ENCODE measurements at places on chromosomes 6 and 20.
A peak's percentile ranks its signal among the peaks of the same experiment; 100 is the strongest.

DNA sequence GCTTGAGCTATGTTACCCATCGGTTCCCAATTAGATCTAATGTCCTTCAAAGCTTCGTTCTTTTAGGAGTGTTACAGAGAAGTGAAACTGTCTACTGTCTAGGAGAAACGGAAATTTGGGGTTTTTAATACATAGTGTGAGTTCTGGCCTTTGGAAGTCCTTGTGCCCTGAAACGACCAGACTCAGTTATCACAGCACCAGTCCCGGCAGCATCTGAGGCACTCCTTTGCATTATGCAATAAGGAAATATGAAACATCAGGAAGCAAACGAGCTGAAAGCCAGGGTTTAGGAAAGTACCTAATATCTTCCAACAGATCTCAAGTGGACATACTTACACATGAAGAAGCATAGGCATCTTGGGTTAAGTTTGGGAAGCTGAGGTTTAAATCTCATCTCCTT lies 61.8 kb upstream of the ADGRF1 start:
- DNase-seq = no peak

DNA sequence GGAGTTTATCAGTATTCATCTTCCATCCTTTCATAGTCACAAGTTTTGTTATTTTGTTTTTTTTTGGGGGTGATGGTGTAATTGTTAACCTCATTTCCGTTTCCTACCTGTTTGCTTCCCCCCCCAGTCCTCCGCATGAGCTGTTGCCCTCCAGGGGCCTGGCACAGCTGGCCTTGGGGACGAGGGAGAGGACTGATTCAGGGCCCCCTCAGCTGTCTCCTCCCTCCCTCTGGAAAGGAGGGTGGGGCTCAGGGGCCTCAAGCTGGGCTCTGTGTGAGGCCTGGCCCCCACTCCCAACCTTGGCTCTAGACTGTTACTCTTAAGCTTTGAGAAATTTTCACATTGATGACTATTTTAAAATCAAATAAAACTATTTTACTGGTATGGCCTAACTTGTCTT lies 4.0 kb downstream of the LRRC73 start:
- no peak for DNase-seq

DNA sequence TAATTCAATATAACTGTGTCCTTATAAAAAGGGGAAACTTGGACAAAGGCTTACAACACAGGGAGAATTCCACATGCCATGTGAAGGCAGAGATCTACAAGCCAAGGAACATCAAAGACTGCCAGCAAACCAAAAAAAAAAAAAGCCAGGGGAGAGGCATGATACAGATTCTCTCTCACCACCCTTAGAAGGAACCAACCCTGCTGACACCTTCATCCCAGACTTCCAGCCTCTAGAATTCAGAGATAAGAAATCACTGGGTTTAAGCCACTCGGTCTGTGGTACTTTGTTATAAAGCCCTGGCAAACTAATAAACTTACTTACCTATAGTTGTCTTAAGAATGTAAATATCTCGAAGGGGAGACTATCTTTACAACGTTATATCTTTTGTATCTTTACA lies 4.4 kb downstream of the SERINC3 start:
- no peak for DNase-seq

DNA sequence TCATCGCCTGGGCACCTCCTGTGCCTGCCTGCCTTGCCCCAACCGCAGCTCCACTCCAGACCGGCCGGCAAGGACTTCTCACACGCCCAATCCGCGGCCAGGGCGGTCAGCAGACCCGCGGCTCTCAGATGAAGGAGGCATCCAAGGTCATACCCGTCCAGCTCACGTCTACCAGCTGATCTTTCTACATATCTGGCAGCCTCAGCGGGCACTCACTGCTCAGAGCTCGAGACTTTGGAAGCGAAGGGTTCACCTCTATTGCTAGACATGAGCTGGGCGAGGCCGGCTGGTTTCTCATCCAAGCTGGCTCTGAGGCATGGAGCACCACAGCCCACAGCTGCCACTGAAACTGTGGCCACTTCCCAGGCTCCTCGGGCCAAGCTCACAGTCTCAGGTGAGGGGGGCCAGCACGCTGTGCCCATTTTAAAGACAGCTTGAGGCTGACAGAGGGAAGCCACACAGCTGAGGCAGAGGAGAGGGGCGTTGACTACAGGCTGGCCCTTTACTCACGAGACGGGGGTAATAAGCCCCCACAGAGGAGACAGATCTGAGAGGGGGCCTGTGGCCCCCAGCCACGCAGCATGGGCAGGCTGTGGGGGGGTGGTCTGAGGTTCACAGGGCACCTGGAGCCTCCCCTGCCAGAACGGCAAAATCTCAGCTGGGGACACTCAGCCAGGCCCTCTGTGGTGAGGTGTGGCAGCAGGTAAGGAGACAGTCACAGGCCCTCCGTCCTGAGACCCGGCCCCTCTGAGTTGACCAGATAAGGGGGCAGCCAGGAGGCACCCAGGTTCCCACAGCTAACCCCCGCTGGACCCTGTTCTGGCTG lies 2.0 kb downstream of the LAMA5 start:
- no peak for DNase-seq

DNA sequence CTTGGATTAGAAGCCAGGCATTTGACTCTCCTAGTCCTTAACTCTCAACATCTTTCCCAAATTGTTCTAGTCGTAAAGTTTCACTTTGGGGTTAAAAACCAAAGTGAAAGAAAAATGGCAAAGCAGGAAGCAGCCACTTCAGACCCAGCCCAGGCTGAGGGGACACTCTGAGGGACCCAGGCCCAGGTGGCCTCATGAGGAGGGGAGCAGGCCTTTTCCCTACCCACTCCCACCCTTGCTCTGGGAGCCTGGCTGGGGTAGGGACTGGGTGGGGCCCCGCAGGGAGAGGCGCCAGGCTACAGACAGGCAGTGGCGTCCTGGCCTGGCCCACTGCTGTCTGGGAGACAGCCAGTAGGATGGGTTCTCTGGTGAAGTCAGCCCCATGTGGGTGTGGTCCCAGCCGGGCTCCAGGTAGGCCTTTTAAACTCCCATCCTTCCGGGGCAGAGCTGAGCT lies 68.7 kb upstream of the MYL9 start:
- DNase-seq = peak; percentile 40

- no peak for DNase-seq
Measured at GRCh38 chr20:36548006-36548315, 6.6 kb downstream of the MYL9 start.

GRCh38 chr20:9258901-9259300 lies 190.0 kb downstream of the PLCB4 start:
- no peak for DNase-seq

- DNase-seq = no peak
Measured at GRCh38 chr20:22512911-22513489, 71.4 kb downstream of the FOXA2 start.

GRCh38 chr6:159035891-159036290 lies 8.9 kb downstream of the TAGAP start:
- peak; percentile 41 for DNase-seq

DNA sequence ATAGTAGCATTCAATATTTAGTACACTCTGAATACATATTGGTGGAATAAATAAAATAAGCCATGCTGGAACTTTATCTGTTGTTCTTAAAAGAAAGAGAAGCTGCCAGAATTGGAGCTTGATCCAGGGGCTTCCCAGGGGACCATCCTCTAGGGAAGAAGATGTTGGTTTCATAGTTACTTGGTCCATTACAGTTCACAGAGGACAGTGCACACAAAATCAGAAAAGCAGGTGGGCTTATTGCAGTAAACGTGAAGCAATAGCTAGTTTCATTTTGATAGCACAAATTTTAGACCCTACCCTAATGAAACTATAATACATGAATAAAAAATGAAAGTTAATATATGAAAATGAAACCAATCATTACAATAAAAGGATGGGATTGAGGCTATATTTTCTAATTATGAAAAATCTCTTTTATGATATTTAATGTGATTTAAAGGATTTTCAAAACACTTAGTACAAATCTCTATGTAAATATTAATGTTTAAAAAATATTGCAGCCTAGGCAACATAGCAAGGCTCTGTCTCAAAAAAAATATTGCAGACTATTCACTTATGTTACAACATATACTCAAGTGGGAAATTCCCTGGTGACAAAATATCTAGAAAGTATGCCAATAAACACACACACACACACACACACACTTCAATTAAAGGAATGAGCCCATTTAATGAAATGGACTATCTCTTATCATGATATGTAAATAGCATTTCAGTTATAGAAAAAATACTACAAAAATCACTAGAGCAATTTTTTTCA lies 227.0 kb upstream of the MARCKS start:
- no peak for DNase-seq

GRCh38 chr20:38092260-38092857 lies 58.8 kb downstream of the RPRD1B start:
- no peak for DNase-seq

DNA sequence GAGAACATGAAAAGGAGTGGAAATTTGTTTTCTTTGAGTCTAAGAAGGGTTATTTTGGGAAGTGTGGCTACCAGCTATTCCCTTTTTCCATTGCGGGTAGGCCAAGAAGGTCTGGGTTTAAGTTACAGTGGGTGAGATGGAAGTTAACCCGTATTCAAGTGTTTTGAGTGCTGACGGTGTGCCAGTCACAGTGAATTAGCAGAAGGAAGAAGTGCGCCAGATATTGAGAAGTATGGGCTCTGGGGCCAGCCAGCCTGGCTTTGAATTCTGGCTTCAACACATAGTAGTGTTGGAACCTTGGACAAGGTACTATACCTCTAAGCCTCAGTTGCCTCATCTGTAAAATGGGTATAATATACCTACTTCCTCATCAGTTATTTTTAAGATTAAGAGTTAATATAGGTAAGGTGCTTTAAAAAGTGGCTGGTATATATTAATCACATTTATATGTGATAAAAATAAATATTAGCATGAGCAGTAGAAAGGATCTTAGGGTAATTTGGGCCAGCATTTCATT lies 16.3 kb downstream of the ZNF76 start:
- DNase-seq = no peak

DNA sequence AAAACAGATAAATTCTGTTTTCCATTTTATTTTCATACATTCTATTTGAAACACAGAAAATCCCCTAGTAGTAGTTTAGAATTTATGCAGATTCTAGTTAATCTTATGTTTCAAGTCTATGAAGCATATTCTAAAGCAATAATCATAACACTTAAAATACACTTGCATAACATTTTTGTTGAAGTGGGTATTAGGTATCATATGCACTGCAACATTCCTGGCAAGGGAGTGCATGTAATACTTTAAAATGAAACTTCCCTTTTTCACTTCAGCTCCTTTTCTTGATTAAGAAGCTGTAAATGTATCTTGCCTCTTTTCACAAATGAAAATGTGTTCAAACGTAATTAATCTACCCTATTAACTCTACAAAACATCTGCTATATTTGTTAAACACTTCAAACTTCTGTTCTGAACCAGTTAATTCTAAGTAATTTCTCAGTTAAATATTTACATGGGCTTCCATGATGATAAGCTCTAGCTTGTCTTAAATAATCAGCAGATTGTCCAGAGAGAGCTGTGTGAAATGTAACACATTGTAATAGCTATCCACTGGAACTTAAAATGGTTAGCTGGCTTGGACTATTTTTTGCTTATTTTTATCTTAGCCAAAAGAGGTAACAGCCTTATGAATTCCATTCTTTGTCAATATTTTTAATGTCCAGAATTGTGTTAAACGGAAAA lies 192.8 kb downstream of the COL19A1 start:
- no peak for DNase-seq

DNA sequence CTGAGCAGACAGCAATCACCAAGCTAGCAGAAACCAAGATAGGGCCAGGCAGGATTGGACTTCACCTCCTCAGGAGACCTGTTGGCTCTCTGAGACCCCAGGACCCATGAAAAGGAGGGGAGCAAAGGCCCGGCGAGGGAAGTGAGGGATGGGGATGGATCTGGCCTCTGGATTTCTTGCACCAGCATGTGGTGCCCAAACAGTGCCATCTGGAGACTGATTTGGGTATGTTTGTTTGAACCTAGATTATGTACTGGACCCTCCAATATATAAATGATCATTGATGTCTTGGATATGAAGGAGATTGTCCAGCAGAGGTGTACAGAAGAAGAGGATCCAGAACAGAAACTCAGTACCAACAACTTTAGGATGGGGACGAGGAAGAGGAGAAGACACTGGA lies 83.4 kb upstream of the LY86 start:
- no peak for DNase-seq

DNA sequence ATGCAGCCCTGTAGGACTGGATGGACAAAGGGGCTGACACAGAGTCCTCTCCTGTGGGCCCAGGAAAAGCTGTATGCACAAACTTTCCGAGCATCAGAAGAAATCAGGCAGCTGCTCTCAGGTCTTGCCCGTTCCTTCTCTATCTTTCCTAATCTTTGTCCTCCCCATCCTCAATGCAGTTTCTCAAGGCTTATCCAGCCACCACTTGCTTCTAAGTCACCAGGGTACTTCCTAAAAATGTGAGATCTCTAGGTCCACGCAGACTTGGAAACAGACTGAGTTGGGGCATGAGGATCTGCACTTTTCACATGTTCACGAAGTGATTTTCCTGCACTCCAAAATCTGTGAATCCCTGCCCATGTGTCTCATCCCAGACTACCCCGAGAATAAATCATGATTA lies 394.5 kb upstream of the SLC35B3 start:
- no peak for DNase-seq

GRCh38 chr6:163460307-163460782 lies 45.8 kb downstream of the QKI start:
- no peak for DNase-seq

DNA sequence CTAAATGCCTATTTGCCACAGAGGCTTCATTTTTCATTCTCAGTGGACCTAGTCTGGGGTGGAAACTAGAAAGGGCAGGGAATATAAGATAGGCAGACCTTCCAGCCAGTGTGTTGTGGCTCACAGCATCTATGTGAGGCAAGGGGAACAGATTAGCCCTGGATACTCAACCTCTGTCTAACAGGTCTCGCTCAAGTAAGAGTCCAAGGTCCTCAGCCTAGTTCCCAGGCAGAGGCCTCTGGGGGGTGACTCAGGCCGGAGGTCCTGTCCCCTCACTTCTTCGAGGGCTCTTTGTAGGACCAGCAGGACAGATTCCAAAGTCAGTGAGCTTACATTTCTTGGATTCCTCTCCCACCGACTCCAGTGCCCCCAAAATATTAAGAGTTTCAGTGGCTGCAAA lies 106.6 kb downstream of the ZMYND8 start:
- no peak for DNase-seq

- no peak for DNase-seq
Measured at GRCh38 chr6:10725716-10726115, 2.8 kb downstream of the TMEM14C start.

DNA sequence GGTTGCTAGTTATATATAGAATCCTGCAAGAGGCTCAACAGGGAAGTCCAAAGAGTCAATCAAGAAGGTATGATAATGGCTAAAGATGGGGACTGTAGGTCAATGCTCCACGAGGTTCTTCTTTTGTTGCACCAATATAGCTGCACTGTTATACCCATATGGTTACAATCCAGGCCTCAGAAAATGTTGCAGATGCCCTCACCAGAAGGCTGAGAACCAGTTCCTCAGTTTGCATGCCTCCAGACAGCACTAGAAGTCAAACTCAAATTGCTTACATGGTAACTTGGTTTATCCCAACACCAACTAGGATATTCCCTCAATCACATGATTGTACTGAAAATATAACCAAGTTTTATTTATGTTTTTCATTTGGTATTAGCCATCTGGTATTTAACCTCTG lies 12.1 kb downstream of the EEF1A1 start:
- no peak for DNase-seq

- DNase-seq = no peak
Measured at GRCh38 chr6:64185621-64186020, 550.0 kb downstream of the PHF3 start.

GRCh38 chr6:16118825-16119224 lies 10.1 kb upstream of the MYLIP start:
- DNase-seq = no peak
